ENCODE measurements at places on chromosomes 3 and 15. TPM values are rescaled to one million over a fixed set of nuclear protein-coding genes. Genes with fewer than 3 reads are reported as not detected.

DNA sequence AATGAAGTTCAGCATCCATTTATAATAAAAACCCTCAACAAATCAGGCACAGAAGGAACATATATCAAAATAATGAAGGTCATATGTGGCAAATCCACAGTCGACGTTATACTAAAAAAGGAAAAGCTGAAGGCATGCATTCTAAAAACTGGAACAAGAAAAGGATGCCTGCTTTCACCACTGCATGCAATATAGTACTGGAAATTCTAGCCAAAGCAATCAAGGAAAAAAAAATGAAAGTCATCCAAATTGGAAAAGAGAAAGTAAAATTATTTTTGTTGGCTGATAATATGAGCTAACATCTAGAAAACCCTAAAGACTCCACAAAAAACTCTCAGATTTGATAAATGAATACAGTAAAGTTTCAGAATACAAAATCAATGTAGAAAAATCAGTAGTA, 1123.2 kb downstream of the TBL1XR1 start:
- no peak for DNase-seq

- DNase-seq, result no peak
These were observed 113.2 kb downstream of the SOX2 start for GRCh38 chr3:181824961-181825360.

DNA sequence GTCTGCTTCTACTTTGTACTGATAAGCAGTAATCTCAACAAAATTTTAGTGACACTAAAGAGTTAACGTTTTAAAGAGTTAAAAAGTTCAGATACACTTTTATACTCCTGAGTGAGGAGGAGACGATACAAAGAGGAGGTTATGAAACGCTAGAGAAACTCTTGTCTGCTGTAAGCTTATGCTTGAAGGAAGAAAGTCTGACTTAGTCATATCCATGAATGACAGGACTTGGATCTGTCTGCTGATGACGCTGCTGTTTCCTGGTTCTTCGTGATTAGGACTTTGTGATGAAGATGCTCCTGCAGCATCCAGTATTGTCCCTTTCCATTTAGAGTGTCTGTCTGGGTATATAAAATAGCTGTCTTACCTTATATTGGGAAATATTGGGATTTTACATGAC, 15.8 kb downstream of the TCF12 start:
- no peak for DNase-seq

DNA sequence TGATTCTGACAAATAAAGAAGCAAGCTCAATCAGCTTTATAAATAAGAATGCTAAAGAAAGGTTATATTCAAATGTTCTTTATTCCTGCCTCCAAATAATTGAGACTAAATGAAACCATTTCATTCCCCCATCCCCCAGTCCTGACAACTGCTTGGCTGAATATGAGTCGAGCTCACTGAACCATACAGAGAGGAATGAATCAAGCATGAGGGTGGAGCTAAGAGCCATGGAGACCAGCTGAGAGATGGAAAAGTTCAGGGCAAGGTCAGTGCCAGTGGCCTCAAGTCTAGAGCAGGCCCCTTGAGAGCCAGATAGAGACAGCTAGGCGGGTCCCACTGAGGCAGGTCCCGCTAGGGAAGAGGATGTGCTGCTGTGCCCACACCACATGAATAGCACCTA, 188.7 kb upstream of the EIF1B start:
- no peak for DNase-seq

GRCh38 chr15:29285386-29285785, 15.8 kb upstream of the NSMCE3 start:
- no peak for DNase-seq

- DNase-seq, result peak; percentile 50
These were observed 22.6 kb upstream of the CACNA2D2 start for GRCh38 chr3:50525987-50526386.

GRCh38 chr3:156376199-156376598, 178.7 kb downstream of the SSR3 start:
- no peak for DNase-seq

Gene FOXB1
- not detected for total RNA-seq

Gene DISP2
- total RNA-seq, result 8.3 TPM

Gene SUSD5
- 0.89 TPM for total RNA-seq
